ENCODE measurements at places on chromosomes 5 and 9. TPM values are rescaled to one million over a fixed set of nuclear protein-coding genes. Genes with fewer than 3 reads are reported as not detected.

Gene RORB
- 7.0 TPM for total RNA-seq

Gene NEURL1B
- total RNA-seq: 32.0 TPM

Gene PGM5
- total RNA-seq: 150 TPM

Gene STK32A
- total RNA-seq: 0.50 TPM

Gene SPZ1
- total RNA-seq: not detected

Gene SOX30
- total RNA-seq: not detected

Gene SHISAL2B
- total RNA-seq: not detected

DNA sequence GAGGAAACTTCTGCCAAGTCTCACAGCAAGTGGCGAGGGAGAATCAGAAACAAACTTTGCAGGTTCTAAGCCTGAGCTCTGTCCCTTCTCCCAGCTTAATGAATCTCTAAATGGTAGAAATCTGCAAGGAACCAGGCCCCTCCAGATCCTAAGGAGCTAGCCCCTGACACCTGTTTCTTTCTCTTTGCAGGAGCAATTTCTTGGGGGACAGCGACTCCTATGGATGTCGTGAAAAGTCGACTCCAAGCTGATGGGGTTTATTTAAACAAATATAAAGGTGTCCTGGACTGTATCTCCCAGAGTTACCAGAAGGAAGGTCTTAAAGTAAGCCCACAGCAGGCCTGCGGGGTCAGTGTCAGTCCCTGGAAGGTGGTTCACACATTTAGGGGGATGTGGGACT, 21.8 kb downstream of the IL9 start:
- DNase-seq: no peak

DNA sequence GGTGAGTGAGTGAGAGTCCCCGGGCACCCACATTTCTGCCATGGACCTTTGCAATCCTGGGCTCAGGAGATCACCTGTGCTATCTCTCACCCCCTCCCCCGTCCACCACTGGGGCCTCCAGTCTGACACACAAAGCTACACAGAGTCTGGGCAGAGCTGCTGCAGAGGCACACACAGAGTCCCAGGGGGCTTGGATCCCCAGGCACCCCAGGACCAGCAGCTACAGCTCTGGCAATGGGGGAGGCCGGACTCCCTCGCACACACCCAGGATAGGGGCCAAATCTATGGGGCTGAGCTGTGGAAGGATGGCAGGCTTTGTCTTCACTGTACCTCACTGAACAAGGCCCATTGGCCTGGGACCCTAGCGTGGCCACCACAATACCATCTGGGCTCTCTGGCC, 328.8 kb downstream of the MAN2A1 start:
- DNase-seq: no peak

GRCh38 chr9:27453860-27454553, 70.1 kb upstream of the IFNK start:
- DNase-seq: no peak

DNA sequence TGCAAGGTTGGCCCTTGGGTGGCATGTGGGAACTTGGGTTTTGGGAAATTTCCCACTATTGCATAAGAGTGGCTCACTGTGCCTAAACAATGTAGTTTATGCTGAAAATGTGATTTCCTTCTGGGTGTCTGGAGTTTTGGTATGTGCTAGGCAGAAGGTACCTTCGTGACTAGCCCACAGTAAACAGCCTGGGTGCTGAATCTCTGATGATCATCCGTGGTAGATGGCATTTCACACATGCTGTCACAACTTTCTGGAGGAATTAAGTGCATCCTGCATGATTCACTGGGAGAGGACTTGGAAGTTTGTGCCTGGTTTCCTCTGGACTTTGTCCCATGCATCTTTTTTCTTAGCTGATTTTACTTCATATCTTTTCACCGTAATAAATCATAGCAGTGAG, 64.5 kb downstream of the LNPEP start:
- DNase-seq: no peak

DNA sequence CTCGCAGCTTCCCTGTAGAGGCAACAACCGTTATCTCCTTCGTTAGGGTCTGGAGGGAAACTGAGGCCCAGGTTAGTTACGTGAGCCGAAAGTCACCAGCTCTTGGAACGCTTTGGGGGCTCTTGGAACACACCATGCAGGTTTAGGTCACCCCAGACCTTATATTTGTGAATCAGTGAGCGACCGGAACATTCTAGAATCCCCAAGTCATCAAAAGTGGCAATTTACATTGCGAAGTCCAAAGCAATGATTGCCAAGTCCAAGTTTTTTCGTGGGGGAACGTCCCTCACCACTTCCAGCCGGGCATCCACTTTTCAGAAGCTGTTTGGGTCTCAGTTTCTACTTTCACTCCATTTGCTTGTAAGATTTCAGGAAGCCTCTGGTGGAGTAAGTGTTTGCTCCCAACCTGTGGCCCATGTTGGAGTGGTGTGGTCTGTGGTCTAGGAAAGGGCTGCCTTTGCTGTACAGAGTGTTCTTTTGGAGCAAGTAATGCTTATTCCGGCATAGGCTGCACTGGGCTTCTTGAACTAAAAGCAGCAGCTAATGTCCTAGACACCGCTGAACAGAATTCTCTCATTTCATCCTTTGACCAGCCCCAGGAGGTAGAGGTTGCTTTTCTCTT, 32.8 kb upstream of the SPRY4 start:
- no peak for DNase-seq

DNA sequence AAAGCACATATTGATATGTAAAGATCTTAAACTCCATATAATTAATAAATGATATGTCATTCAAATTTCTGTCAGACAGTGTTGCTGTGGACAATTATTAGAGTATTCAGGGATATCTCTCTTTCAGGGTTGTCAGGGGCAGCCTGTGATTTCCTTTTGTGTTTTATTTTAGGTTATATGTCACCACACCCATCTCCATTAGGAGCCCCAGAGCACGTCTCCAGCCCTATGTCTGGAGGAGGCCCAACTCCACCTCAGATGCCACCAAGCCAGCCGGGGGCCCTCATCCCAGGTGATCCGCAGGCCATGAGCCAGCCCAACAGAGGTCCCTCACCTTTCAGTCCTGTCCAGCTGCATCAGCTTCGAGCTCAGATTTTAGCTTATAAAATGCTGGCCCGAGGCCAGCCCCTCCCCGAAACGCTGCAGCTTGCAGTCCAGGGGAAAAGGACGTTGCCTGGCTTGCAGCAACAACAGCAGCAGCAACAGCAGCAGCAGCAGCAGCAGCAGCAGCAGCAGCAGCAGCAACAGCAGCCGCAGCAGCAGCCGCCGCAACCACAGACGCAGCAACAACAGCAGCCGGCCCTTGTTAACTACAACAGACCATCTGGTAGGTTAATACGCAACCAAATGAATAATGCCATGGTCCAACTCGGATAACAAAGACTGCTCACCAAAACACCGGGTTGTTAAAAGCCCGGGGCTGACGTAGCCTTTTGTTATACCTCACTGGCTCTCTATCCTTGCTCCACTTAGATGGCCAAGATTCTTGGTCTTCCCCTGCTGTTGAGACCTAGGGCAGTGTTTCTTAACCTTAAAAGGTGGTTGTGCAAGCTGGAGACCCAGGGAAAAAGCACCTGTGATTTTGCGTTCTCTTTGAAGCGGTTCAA, 24.4 kb downstream of the SMARCA2 start:
- DNase-seq: peak; percentile 46

DNA sequence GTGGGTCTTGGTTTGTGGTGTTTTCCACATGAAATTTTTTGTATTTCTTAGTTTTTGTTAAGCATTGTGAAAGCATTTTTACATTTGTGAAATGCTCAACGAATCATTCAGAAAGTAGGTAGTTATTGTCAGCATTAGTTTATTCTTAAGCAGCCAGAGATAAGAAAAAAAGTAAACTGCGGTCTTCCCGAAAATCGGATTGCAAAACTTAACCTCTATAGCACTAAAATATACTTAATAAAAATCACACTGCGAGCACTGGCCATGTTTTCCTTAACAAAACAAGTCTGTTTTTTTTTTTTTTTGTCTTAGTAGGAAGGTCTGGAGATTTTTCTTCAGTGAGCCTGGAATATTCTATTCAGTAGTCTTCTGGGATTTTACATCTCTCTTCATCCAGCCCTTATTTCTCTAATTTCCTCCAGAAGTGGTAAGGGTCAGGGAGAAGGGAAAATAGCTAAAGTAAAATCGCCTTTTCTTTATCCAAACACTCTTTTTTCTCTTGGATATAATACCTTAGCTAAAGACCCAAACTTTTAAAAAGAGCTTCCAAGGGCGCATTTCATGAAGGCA, 289.9 kb downstream of the DMAC1 start:
- DNase-seq: no peak

- peak; percentile 33 for DNase-seq
These were observed 102.2 kb downstream of the SERINC5 start for GRCh38 chr5:80153586-80154126.

DNA sequence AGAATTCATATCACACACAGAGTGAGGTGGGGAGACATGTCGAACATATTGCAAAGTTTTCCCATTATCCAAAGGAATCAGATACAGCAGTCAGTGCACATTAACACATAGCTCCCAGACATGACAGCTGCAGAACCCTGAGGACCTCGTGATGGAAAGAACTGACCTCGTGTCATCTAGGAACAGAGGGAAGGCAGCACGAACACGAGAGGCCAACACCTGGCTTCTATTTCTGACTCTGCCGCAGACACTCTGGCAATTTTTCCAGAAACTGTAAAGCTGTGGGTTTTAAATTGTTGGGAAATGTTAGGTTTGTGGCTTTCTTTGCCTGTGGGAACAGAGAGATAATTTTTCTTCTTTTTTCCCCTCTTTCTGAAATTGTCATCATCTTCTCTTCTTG, 315.0 kb upstream of the PIK3R1 start:
- no peak for DNase-seq

DNA sequence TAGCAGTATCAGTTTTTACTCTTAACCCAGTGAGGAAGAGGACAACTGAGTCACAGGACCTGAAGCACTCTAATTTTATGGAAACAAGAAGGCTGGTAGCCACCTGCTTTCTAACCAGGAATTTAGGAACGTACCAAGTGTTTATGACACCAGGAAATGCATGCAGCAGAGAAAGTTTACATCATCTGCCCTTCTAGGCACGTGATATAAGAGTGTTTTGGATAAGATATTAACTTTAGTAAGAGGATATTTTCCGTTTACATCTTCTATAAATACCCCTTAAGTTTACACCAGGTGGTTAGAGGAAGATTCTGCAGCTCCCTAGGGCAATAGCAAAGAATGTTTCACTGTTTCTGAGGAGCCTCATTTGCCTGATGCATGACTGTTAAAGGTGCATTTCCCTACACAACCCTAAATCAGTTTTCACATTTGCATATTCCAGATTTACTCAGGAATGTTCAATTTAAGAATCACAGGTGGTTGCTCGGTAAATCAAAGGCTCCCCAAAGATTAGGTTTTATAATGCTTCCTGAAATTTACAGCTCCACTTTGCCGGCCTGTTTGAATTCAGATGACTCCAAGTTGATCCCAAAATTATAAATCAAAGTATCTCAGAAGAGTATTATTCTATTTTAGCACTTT, 1.8 kb downstream of the TSC1 start:
- no peak for DNase-seq

- DNase-seq: no peak
These were observed 27.1 kb downstream of the RETREG1 start for GRCh38 chr5:16589658-16590057.

GRCh38 chr5:1430121-1430795, 15.0 kb downstream of the SLC6A3 start:
- peak; percentile 8 for DNase-seq

GRCh38 chr5:134125039-134126015, 10.8 kb downstream of the TCF7 start:
- peak; percentile 55 for DNase-seq

DNA sequence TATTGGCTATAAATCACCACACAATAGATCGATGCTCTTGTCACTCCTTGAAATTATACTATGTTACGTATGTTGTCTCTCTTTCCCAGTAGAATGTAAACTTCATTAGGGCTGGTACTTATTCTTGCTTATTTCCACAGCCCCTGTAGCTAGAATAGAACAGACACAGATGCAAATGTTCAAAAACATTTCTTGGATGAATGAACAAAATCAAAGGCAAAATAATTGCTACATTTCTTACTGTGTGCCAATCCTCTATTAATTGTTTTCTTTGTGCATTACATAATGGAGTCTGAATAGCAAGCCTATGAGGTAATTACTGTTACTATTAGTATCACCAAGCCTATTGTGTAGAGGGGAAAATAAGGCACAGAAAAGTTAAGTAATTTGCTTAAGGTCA, 725 bp upstream of the OR13C2 start:
- no peak for DNase-seq

DNA sequence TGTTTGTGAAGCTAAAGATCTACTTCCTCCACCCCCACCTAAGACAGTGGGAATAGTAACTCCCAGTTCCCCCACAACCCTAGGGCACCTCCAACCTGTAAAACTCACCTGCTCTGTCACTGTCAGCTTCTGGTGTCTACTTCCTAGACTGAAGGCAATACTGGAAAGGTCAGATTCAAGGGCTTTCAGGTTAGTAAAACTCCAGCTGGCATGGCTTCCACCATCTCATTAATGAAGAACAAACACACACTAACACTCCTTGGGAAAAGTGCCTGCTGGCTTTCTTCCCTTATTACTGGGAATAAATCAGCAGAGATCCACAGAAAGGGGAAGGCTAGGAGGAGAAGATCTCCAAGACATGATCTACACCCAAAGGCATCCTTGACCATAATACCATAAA, 109.9 kb downstream of the TMEM174 start:
- DNase-seq: no peak
